Left ventricle myocardium inferior (tissue), 1 donor: ENCODE measurements at places on chromosomes 12 and 14.

DNA sequence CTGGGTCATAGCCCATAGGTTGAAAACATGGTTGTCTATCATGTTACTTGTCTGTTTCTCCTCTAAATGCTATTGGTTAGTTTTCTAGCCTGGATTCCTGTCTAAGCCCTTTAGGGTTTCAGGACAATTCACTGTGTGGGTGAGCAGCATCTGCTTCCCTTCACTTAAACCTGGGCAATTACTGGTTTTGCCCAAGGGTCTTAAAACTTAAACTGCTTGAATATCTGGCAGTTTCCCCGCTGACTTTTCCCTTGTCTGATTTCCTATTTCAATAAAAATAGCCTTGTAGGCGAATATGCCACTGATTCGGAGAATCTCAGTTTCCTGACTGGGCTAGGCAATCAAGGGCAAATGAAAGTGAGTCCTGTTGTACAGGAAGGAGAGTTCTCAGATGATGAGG is 138.7 kb upstream of the FGD4 start:
- no peak for DNase-seq

DNA sequence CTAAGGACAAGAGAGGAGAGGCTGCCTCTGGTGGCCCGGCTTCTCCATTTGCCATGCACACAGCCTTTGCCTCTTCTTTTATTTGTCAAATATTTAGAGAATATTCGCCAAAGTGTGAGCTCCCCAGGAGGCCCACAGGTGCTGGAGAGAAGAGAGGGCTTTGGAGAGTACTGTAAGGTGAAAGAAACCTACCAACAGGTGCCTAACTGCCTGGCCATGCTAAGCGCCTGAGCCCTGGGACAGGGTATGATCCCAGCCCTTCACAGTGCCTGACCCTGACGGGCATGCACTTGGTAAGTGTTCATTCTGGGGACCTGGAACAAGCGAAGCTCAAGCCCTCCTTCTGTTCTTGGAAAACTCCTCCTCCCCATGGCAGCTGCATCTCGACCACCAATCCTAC is 106.1 kb downstream of the DPF3 start:
- DNase-seq = no peak

GRCh38 chr12:113314121-113314529 is 20.8 kb downstream of the SLC8B1 start:
- no peak for DNase-seq

DNA sequence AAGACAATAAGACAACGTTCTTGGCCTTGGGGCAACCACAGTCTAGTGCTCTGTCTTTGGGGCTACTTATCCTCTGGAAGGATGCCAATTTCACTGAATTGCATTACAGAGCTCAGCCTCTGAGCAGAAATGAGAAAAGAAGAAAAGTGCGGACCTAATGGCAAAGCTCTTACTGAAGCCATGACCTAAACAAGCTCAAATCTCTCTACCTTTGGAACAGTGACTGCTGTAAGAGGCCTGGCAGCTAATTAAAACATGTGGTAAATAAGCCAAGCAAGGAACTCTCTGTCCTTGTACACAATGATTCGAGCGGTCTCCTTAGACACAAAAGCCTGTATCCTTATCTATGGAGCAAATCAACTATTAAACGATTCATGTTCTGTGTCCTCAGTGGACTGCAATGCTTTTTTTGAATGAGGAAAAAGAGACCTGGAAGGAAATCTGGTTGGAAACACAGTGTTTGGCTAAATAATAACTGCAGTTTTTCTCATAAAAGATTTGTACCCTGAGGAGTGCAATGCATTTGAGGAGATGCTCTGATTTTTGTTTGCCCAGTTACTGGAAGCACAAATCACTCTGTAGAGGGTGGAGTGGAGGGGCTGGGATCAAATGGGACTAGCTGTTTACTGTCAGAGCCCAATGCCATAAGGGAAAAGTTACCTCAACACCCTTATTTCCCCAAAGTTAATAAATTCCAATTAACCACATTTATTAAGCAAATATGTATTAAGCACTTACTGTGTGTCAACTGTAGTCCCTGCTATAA is 113.9 kb downstream of the NDUFA12 start:
- no peak for DNase-seq

DNA sequence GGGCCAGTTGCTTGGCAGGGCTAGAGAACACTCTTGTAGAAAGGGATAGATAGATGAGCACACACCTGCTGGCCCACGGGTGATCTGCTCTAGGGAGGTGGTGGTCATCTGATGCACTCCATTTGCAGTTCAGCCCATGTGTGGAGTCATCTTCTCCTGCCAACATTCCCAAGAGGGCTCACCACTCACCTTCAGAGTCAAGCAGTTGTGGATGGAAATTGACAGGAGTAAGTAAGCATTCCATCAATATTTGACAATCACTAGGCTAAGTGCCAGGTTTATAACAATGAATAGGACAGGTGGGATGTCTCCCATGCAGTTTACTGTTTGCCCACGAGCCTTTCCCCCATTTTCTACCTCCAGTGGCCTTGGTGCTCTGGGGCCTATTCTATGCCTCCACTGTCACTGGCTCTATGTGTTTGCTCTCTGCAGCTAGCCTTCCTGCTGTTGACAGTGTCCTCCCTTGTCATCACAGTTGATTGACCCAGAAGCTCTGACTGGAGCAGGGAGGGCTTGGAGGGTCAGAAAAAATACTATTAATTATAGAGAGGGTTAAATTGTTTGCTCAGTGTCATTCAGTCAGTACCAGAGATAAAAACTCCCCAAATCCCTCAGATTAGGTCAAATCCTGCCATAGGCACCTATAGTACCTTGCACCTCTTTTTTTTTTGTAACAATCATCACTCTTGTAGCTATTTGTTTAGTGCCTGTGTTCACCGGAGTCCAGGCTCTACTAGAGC is 134.6 kb upstream of the PZP start:
- no peak for DNase-seq

DNA sequence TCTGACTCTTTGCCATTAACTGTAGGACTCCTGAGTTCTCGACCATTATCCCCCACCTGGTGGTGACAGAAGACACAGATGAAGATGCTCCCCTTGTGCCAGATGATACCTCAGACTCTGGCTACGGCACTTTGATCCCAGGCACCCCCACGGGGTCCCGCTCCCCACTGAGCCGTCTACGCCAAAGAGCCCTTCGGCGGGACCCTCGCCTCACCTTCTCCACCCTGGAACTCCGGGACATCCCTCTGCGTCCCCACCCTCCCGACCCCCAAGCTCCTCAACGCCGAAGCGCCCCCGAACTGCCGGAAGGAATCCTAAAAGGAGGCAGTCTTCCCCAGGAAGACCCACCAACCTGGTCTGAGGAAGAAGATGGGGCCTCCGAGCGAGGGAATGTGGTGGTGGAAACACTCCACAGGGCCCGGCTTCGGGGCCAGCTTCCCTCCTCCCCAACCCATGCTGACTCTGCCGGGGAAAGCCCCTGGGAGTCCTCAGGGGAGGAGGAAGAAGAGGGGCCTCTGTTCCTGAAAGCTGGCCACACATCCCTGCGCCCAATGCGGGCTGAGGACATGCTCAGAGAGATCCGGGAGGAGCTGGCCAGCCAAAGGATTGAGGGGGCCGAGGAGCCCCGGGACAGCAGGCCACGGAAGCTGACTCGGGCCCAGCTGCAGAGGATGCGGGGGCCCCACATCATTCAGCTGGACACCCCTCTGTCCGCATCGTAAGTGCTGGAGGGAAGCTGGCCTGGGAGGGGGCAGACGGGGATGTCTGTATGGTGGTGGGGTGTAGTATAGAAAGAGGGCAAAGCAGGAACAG is 14.4 kb downstream of the TNFRSF1A start:
- no peak for DNase-seq

GRCh38 chr12:77625441-77625840 is 205.3 kb upstream of the NAV3 start:
- DNase-seq = no peak

GRCh38 chr12:1453810-1454209 is 140.6 kb downstream of the FBXL14 start:
- DNase-seq = no peak

DNA sequence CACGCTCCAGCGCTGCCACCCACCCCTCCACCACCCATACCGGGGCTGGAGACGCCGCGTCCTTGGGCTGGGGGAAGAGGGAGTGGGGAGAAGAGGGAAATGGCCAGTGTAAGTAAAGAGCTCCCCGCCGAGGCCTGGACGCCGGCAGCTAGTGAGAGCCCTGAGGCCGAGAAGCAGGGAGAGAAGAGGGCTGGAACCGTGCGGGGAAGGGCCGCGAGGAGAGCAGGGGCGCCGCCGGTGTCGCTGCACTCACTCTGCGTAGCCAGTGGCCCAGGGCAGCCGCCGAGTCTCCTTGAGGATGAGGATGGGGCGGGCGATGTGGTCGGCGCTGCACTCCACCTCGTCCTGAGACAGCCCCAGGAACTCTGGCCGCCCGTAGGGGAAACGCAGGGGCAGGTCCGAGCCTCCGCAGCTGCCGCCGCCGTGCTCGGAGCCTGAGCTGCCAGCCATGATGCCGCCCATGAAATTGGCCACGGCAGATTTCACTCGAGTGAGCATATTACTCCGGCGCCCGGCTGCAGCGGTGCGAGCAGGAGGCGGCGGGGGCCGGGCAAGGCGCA is 631 bp downstream of the PPM1H start:
- DNase-seq = peak; percentile 60

- DNase-seq = no peak
These were observed 1.5 kb upstream of the SLC25A47 start for GRCh38 chr14:100321473-100322137.

- DNase-seq = no peak
These were observed 41.5 kb upstream of the ANKS1B start for GRCh38 chr12:100026241-100026640.

DNA sequence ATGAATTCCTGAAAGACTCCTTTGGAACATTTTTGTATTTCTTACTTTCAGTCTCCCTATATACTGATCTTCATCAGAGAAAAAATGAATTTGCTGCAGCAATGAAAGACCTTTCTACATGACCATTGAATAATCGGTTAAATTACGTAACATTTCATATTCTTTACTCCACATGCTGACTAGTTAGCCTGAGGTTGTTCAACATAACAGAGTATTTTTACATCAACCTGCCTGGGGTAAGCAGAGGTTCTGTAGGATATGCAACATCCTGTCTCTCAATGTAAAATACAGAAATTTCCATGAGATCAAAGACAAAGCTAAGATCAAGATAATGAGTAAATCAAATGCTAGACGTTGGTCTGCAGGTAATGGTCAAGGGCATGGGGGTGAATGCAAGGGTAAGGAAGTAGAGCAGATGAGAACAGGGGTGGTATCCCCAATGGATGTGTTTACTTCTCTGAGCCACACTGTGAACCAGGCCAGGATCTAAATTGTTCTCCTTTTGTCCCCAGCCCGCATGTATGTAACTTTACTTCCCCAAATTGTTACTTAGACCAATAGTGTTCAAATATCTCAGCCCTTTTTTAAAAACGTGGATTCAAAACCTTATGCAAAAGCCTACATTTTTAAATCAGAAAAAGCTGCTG is 45.4 kb downstream of the DUSP6 start:
- no peak for DNase-seq

GRCh38 chr14:65776193-65776852 is 363.8 kb downstream of the FUT8 start:
- no peak for DNase-seq

- DNase-seq = no peak
These were observed 84.6 kb upstream of the MAX start for GRCh38 chr14:65186951-65187350.

GRCh38 chr12:99334285-99335056 is 313.1 kb upstream of the GARIN6 start:
- DNase-seq = no peak

- no peak for DNase-seq
These were observed 37.5 kb downstream of the EMP1 start for GRCh38 chr12:13233830-13234641.

- no peak for DNase-seq
These were observed 18.0 kb upstream of the TMEM260 start for GRCh38 chr14:56561606-56562005.

GRCh38 chr14:22641846-22642245 is 2.3 kb downstream of the OR6J1 start:
- no peak for DNase-seq

DNA sequence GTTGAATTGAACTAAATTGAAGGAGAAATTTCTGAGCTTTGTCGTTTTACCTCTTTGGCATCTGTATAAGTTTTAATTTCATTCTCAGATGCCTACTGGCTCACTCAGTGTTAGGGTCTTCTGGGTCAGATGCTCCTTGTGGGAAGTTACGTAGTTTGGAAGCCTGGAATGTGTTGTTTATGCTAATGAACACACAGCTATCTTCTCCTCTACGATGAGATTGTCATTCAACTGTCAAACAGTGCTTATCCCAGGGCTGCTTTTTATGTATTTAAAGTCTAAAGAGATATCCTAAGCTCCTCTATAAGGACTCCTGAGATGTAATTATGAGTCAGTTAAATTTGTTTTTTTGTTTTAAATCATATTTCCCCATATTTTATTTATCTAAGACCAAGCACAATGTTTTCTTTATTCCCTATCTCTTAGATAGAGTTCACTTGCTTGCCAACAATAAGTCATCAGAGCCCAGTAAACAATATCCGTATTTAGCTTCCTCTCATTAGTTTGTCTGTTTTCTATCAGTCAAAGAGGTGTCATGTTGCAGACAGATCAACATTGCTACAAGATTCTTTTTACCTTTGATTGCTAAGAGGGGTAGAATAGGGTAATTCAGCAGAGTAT is 368.0 kb upstream of the PDE3A start:
- DNase-seq = no peak

GRCh38 chr12:9256758-9257405 is 48.7 kb upstream of the PZP start:
- DNase-seq = no peak

GRCh38 chr14:68291820-68292219 is 472.2 kb downstream of the RAD51B start:
- no peak for DNase-seq

- DNase-seq = no peak
These were observed 44.1 kb downstream of the SCARB1 start for GRCh38 chr12:124819525-124819924.

DNA sequence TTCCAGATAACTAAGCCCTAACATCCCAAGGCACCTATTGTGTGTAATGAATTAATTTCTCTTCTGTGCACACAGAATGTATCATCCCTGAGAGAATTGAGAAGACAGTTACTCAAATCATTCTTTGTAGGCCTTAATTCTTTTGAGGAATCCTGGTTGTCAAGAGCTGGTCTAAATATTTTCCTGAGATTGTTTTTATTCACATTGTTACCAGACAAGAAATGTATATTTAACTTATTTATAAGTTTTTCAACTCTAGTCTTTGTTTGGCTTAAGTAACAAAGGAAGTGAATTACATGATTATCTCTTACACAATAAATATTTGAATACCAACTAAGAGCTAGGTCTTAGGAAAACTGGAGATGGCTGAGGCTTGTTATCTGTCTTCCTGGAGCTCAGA is 169.4 kb downstream of the DACT1 start:
- no peak for DNase-seq
